ENCODE measurements at places on chromosomes 3 and 15.

- DNase-seq, result no peak
Measured at GRCh38 chr3:126127904-126128303, 44.0 kb upstream of the SLC41A3 start.

DNA sequence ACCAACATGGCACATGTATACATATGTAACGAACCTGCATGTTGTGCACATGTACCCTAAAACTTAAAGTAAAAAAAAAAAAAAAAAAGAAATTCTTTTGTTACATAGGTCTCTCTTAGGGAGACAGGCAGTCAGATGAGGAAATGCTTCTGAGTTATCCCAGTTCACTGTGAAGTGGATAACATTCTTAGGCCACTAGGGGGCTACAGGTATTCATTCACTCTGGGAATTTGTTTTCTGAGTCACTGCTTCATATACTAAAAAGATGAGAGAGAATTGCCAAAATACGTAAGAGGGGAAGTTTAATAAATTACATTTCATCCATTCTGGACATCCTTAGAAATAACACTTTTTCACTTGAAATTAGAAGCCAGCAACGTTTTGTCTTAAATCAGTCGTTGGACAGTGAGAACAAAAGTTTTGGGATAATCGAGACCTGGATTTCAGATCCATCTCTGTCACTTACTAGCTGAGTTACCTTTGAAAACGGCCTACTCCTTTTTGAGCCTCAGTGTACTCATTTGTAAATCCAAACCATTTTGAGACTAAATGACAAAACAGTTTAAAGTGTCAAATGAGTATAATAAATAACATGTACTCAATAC is 738.4 kb upstream of the ALCAM start:
- DNase-seq, result no peak

DNA sequence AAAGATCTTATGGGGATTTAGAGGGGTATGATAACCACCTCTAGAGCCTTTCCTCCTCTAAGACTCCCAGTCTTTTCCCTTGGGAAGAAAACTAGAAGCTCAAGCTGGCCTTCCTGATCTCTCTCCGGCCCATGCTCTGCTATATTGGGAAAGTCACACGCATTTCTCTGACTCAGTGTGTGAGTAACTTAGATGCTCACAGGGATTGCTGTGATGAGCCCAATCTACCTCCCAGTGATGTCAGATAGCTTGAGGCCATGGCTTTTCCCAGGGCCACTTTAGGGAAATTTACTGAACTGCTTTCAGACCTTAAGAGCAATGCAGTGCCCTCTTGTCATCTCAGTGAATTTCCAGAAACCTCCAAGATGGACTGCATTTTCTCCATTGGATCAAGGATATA is 8.6 kb upstream of the ST8SIA2 start:
- DNase-seq, result no peak

- DNase-seq, result no peak
Measured at GRCh38 chr15:67406257-67406861, 114.6 kb upstream of the C15orf61 start.

GRCh38 chr15:62421289-62421688 is 256.2 kb upstream of the C2CD4B start:
- DNase-seq, result no peak

DNA sequence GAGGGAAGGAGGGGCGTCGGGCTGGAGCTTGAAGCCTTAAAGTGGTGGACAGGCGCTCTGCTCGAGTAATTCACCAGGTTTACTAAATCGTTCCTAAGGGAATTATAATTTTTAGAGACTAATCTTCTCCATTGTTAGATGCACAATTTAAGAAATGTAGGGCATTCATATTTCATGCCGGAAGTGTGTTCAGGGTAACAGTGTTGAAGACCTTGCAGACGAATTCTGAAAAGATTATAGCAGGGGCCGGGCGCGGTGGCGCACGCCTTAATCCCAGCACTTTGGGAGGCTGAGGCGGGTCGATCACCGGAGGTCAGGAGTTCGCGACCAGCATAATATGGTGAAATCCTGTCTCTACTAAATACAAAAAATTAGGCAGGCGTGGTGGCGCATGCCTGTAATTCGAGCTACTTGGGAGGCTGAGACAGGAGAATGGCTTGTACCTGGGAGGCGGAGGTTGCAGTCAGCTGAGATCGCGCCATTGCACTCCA is 365 bp upstream of the GTF2A2 start:
- DNase-seq, result peak; percentile 1

DNA sequence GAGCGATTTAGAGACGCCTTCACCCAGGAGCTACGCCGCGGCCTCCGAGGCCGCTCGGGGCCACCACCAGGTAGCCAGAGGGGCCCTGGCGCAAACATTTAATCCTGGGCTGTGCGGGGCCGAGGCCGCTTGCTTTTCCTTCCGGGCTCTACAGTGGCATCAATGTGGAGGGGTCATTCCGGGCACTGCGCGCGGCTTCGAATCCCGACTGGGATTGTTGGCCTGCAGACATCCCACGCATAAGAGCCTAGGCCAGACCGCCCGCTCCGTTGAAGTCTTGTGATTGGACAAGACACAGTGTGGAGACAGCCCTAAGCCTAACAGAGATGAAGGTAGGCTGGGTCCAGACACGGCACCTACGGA is 568 bp upstream of the NCBP2 start:
- DNase-seq, result no peak

- DNase-seq, result no peak
Measured at GRCh38 chr3:114093596-114093995, 37.1 kb downstream of the QTRT2 start.

DNA sequence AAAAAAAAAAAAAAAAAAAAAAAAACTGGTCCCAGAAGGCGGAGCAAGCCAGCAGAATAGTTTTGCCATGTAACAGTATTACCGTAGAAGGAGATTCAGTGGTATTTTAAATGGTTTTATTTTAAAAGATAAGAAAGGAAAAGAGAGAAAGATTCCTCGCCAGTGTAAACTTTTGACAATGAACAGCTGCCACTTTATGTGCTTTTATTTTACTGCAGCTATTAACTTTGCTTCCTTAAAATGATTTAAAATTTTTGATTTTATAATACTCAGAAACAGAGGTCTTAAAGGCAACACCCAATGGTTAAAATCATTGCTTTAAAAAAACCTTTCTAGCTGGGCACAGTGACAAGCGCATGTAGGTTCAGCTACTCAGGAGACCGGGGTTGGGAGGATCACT is 46.8 kb downstream of the TMCO5A start:
- DNase-seq, result no peak

DNA sequence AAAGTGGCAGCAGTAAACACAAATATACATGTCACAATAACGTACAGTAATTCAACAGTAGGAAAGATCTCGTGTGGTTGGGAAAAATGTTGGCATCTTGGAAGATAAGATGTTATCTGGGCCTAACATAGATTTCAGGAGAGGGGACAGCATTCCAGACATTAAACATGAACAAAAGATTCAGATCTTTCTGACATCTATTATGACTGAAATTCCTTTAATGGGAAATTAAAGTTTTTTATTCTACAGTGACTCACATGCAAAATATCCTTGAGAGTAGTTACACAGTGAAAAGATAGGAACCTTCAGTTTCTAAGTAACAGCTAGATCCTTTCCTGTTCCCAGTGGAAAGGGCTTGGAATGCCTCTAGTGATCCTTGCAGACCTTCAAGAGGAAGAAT is 9.2 kb downstream of the NDUFB5 start:
- no peak for DNase-seq

DNA sequence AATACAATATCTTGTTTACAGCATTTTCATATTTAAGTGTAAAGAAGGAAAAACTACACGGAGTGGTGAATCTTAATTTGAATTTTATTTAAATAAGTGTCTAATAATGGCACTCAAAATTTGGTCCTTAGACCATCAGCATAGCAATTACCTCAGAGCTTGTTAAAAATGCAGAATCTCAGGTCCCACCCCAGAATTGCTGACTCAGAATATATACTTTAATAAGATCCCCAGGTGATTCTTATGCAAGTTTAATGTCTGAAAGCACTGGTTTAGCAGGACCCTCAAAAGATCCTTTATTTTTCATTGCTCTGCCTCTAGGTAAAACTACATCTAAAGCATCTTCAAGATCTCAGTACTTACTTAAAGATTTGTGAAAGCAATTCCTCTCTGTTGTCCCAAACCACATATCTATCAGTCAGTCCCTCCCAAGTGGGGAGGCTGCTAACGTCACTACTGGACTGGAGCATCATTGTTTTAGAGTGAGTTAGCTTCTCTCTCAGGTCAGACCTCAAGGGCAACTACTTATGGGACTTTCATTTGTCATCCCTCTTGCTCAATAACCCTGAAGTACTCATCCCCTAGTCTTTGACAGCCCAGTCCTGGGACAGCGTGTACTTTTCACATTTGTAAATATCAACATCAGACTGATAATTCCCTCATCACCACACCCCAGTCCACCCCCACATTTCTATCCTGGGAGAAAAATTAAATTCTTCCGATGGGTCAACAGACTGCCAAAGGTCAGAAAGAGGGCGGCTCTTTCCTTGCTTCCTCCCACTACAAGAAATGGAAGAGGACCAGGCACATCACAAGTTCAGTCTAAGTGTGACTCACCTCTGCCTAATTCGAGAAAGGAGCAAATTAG is 76.7 kb downstream of the CBLB start:
- no peak for DNase-seq

- no peak for DNase-seq
Measured at GRCh38 chr15:71313806-71314205, 198.5 kb downstream of the THSD4 start.

Measured in activated CD4-positive, alpha-beta T cell treated with anti-CD3 and anti-CD28 coated beads for 4 hours (primary cell).